Left cardiac atrium (tissue), 4 donors: ENCODE measurements at places on chromosomes 6 and 20. TPM values are rescaled to one million over a fixed set of nuclear protein-coding genes. Genes with fewer than 3 reads are reported as not detected.
A peak's percentile ranks its signal among the peaks of the same experiment; 100 is the strongest.

Gene SPEF1
- total RNA-seq, result not detected

Gene CDKN1A
- total RNA-seq, result 31.5 TPM

Gene LY6G5C
- 2.2 TPM for total RNA-seq

Gene SNAI1
- 8.5 TPM for total RNA-seq

Gene SIRPB1
- 0.58 TPM for total RNA-seq

Gene XKR7
- not detected for total RNA-seq

Gene COL21A1
- 9.2 TPM for total RNA-seq

- no peak for DNase-seq
Observed at GRCh38 chr6:90993770-90994169, 406.9 kb upstream of the MAP3K7 start.

DNA sequence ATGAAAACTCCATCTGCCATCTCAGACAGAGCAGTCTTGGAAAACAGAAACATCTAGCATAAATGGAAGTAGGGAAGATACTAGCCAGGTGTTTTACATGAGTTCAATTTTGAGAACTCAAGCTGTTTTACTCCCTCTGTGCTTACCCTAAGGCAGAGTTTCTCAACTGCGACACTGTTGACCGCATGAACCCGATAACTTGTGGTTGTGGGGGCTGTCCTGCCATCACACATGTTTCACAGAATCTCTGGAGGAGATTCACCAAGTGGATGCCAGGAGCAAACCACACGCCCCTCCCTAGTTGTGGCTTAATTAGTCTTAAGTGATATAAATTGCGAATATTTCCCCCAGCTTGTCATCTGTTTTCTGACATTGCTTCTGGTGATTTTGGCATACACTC is 2.3 kb upstream of the SERPINB6 start:
- DNase-seq, result no peak

GRCh38 chr6:145209272-145209671 is 526.0 kb downstream of the EPM2A start:
- no peak for DNase-seq

- DNase-seq, result no peak
Observed at GRCh38 chr6:23011615-23012014, 442.2 kb downstream of the HDGFL1 start.

- no peak for DNase-seq
Observed at GRCh38 chr6:14126191-14126590, 8.6 kb downstream of the CD83 start.

GRCh38 chr20:43923322-43923721 is 8.7 kb downstream of the TOX2 start:
- DNase-seq, result no peak

GRCh38 chr20:32623667-32624157 is 38.6 kb upstream of the NOL4L start:
- no peak for DNase-seq

GRCh38 chr6:153618371-153619322 is 420.4 kb upstream of the OPRM1 start:
- DNase-seq, result peak; percentile 21

GRCh38 chr6:166419286-166419685 is 36.5 kb upstream of the MPC1 start:
- no peak for DNase-seq
